Esophagus muscularis mucosa (tissue), 4 donors: ENCODE measurements at places on chromosomes 13 and 19. TPM values are rescaled to one million over a fixed set of nuclear protein-coding genes. Genes with fewer than 3 reads are reported as not detected.

Gene IQCN
- total RNA-seq, result 1.4 TPM

GRCh38 chr13:26323764-26324163, 69.8 kb downstream of the CDK8 start:
- DNase-seq, result no peak

Gene TIMM29
- 32.6 TPM for total RNA-seq

- DNase-seq, result no peak
Measured at GRCh38 chr13:47289567-47289966, 392.7 kb upstream of the HTR2A start.

Gene RXFP2
- total RNA-seq, result not detected
